ENCODE measurements at places on chromosomes 2 and 18.

DNA sequence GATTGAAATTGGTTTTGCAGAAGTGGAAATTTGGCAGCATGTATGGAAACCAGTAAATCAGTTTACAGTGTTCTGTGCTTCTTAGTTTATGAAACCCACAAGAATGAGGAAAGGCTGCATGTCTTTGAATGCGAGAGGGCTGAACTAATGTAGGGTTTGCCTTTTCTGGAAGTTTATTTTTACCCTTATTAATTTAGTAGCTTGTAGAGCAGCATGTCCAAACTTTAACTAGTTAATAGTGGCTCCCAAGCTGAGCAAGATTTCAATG is 50.4 kb downstream of the LDLRAD4 start:
- no peak for DNase-seq

DNA sequence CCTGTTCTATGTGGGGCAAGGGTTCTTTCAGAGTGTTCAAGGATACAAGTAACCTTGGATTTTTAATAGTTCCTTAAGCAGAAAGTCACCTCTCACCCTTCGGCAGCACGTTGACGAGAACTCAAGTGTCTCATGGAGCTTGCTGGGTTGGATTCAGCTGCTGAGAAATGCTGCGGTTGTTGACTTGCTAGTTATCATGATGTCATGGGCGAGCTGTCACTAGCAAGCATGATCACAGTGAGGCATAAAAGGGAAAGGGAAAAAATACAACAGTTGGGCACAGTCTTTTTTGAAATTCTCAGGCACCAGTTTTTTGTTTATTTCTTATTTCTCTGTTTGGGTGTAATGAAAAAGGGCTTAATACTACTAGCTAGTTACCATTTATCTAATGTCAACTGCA is 53.2 kb downstream of the ADCYAP1 start:
- no peak for DNase-seq

DNA sequence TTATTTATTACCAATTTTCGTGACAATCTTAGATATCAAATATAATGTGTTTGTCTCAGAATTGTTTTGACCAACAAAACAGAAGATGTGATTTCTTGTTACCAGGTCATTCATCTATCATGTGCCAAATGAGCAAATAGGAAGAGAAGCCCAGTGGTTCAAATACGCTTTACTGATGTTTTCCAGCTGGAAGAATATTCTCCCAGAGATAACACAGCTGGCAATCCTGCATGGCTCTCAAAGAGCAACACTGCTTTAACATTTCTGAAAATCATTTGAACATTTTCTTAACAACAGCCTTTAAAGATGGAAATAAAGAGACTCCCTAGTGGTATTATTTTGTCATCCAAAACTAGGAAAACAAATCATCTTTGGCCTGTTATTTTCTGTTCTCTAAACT is 359.8 kb downstream of the CTNNA2 start:
- no peak for DNase-seq

DNA sequence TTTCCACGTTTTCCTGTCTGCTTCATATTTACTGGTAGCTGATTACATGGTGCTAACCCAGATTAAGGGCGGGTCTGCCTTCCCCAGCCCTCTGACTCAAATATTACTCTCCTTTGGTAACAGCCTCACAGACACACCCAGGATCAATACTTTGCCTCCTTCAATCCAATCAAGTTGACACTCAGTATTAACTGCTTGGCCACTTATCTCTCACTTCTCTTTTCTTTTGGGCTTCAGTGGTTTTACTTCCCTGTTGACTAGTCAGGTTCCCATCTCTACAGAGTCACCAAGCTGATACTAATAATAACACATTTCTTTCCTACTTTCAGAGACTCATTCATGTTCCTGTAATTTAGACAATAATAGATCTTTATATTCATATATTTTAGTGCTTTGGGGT is 302.2 kb upstream of the MAP2 start:
- DNase-seq, result no peak

DNA sequence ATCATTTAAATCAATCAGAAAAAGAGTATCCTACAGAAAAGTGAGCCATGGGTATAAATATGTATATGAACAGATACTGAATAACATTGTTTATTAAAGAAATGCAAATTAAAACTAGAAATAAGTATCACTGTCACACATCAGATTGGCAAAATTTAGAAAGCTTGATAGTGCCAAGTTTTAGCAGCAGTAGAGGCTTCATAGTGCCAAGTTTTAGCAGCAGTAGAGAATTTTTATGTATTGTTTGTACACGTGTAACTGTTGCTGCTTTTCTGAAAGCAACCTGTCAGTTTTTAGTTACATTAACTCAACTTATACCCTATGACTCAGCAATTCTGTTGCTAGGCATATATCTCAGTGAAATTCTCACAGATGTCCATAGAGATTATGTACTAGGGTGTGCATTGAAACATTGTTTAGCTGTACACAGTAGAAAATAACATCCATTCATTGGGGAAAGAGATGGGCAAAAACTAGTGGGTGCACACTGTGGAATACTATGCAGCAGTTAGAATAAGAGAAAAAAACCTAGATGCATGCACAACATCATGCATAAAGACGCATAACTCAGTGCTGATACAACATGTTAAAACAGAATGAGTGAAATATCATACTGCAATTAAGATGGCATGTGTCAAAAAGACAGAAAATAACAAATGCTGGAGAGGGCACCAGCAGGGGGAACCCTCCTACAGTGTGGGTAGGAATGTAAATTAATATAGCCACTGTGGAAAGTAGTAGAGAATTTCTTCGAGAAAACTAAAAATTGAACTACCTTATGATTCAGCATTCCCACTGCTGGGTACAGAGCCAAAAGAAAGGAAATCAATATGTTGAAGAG is 294.5 kb upstream of the NT5C1B start:
- DNase-seq, result peak; percentile 57

DNA sequence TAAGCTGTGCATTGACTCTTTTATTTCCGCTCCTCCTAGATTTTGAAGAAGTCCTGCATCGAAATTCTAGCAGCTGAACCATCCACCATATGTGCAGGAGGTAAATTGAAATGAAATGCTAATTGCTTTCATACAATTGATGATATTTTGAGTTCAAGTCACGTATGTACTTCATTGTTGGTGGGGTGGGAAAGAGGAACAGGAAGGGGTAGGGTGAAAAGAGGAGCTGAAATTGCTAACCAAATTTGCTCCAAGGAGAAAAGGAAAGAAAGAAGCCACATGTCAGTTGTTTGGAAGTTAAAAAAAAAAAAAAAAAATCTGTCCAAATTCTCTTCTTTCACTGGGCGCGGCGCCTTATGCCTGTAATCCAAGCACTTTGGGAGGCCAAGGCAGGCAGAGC is 77.8 kb downstream of the ANTXR1 start:
- no peak for DNase-seq

- DNase-seq, result peak; percentile 42
Measured at GRCh38 chr18:46497129-46497528, 159.9 kb downstream of the LOXHD1 start.

GRCh38 chr2:48760826-48761225 is 5.3 kb upstream of the LHCGR start:
- no peak for DNase-seq

GRCh38 chr2:97970293-97971060 is 25.3 kb downstream of the TMEM131 start:
- no peak for DNase-seq

DNA sequence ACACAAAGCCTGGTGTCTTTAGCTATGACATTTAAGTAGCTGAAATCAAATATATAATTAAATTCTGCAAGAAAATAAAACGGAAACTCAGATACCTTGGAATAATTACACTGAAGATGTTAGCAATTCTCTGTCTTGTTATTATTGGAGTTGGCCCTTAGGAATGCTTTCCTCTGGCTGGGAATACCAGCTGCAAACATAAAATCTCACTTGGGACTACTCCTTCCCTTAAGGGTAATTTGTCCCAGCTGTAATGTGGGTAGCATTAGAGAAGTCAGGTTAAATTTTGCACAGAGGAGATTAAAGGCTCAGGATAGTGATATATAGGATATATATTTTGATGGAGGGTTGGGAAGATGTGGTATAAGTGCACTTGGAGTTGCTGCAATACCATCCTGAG is 37.3 kb upstream of the GRP start:
- DNase-seq, result peak; percentile 15

- DNase-seq, result no peak
Measured at GRCh38 chr2:368386-368785, 80.5 kb upstream of the ALKAL2 start.

DNA sequence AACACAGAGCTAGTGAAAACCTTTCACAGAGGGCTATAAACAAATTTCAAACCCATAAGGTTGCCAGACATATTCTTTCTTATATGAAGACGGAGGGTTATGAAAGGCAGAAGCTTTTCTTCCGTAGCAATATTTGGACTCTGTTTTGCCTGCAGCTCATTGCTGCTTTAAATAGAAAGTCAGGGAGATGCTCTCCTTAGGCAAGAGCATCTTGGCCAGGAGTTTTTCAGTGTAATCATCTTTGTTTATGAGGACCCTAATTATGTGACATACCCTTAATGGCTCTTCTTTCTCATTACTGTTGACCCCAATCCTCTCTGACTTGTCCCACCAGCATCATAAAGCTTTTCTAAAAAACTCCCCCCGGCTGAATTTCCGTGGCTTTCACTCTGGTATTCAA is 433.4 kb upstream of the NRXN1 start:
- DNase-seq, result no peak

- no peak for DNase-seq
Measured at GRCh38 chr2:54430649-54431048, 25.5 kb upstream of the SPTBN1 start.

- no peak for DNase-seq
Measured at GRCh38 chr2:155815275-155815674, 517.2 kb downstream of the NR4A2 start.

GRCh38 chr18:51070545-51070944 is 40.5 kb downstream of the SMAD4 start:
- DNase-seq, result peak; percentile 92

- no peak for DNase-seq
Measured at GRCh38 chr2:142478206-142478605, 347.4 kb upstream of the LRP1B start.

DNA sequence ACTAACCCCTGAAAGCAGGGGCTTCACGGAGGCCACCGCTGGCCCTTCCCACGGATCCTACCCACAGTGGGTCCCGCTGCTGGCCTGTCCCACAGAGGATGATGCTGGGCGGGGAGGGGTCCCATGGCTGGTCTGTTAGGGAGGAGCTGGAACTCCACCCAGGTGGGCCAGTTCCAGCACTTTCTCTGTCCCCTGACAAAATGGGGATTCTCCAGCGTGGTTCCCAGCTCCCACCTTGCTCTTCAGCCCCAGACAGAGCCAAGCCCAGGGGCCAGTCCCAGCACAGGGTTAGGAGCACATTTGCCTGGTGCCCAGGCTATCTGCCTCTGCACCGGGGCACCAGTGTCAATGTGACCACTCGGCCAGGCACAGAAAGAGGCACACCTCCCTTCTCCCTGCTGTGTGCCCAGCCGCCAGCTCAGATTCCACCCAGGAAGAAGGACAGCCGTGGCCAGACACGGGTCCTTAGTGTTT is 50.0 kb downstream of the ANKMY1 start:
- no peak for DNase-seq

GRCh38 chr2:85656468-85656867 is 11.5 kb downstream of the SFTPB start:
- peak; percentile 56 for DNase-seq

GRCh38 chr18:47929681-47930198 is 719 bp downstream of the SMAD2 start:
- DNase-seq, result peak; percentile 61

DNA sequence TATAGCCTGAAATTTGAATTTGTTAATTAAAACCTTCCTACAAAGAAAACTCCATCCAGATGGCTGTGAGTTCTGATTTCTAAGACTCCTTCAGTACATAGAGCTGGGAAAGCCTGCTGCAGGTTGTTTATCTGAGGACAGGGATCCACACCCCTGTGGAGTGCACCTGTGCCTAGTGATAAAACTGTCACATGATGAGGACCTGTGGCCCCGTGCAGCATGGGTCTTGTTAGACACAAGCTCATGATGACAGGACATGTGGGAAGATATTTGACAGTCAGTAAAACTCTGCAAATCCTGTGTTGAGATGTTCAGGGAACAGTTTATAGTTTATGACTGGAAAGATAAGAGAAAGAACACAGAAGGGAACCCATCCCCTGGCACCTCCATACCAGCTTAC is 133.2 kb upstream of the TMEM18 start:
- no peak for DNase-seq

DNA sequence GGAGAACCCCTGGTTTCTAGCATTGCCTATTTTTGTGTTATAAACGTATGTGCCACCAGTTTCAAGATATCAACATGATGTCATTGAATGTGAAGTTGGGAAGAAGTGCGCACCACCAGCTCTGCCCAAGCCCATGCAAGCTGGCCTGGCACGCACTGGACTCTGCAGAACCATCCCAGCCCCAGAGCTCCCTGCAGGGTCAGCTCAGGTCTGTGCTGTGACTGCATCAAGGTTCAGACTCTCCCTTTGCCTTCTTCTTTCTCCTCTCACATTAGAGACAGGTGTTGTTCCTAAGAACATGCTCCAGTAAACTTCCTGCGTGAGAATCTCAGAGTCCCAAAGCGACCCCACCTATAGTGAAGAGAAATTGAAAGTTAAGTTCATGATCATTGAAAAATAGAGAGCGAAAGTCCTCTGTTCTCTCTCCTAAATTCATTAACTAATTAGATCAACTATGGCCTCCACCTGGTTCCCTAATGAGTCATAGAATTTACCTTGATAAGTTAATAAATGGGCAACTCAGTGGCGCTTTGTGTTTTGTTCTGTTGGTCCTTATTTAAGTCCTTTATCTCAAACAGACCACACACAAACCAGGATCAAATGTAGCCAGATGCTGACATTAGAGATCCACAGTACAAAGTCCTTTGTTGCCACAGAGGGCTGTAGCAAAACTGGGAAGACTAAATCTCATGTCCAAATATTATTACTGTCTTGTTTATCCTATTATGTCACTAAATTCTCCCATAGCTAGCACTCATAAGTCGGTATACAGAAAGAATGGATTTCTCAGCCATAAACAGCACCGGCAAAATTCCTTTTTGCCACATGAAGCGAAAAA is 432.3 kb downstream of the STK39 start:
- no peak for DNase-seq

DNA sequence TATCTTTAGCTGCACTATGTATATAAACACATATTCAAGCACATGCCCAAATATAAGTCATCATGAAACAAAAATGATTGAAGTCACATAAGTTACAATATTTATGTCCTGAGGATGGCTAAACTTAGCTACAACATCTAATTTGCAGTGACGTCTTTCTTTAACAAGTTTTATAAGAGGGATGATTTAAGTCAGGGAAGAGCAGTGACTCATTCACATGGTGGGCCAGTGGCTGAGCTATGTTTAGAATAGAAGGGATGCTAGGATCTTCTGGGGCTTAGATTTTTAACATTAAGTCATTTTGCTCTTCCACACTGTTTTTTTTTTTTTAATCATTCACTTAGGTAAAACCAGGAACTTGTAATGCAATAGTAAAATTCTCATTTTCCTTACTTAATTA is 22.3 kb downstream of the ADCYAP1 start:
- peak; percentile 50 for DNase-seq

DNA sequence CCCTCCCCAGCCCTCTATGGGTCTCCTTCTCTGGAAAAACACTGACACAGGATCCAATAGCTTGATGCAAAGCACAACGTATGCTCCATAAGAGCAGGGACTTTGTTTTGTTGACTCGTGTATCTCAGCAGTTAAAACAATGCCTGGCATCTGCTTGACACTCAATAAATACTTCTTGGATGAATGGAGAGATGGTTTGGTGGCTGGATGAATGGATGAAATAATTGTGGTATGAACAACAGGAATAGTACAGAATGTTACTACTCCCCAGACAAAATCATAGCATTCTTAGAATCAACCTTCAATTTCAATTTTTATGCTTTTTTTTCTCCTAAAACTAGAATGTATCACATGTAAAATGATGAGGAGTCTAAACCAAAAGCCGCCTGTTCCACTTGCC is 57.4 kb downstream of the KCNE4 start:
- DNase-seq, result peak; percentile 88

Measured in EH (cell line).